ENCODE measurements at places on chromosomes 6 and 20.

- DNase-seq, result no peak
Measured at GRCh38 chr20:21289651-21290050, 13.5 kb upstream of the XRN2 start.

DNA sequence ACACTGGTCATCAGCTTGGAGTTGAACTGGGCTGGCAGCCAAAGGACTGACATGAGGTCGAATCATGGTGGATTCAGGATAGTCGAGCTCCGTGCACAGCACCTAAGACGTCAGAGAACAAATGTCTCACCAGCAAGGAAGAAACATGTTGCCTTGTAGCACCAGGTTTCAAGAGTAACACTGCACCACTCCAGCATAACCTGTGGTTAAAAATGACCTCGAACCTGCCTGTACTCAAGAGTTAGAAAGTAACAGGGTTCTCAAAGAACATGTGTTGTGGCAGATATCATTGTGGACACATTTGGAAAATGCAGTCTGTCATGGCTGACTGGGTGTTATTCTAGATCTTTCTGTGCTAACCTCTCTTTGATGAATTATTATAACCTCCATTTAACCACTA is 511.6 kb downstream of the CDH26 start:
- no peak for DNase-seq

- DNase-seq, result no peak
Measured at GRCh38 chr6:150320442-150320841, 48.4 kb upstream of the IYD start.

GRCh38 chr20:24303393-24304170 is 165.8 kb upstream of the SYNDIG1 start:
- DNase-seq, result no peak

GRCh38 chr20:60035486-60035885 is 77.3 kb downstream of the CDH26 start:
- no peak for DNase-seq

DNA sequence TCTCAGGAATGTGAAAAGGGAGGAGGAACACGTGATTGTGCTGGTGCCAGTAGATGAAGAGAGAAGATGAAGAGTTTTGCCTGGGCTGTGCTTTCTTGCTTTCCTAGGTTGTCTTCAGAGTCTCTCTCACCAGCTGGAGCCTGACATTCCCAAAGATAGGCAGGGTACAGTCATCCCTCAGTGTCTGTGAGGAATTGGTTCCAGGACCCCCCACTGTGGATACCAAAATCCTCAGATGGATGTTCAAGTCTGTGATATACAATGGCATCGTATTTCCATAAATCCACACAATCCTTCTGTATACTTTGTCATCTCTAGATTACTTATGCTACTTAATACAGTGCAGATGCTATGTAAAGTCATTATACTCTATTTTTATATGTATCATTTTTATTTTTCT is 113.5 kb downstream of the SAMD5 start:
- no peak for DNase-seq

DNA sequence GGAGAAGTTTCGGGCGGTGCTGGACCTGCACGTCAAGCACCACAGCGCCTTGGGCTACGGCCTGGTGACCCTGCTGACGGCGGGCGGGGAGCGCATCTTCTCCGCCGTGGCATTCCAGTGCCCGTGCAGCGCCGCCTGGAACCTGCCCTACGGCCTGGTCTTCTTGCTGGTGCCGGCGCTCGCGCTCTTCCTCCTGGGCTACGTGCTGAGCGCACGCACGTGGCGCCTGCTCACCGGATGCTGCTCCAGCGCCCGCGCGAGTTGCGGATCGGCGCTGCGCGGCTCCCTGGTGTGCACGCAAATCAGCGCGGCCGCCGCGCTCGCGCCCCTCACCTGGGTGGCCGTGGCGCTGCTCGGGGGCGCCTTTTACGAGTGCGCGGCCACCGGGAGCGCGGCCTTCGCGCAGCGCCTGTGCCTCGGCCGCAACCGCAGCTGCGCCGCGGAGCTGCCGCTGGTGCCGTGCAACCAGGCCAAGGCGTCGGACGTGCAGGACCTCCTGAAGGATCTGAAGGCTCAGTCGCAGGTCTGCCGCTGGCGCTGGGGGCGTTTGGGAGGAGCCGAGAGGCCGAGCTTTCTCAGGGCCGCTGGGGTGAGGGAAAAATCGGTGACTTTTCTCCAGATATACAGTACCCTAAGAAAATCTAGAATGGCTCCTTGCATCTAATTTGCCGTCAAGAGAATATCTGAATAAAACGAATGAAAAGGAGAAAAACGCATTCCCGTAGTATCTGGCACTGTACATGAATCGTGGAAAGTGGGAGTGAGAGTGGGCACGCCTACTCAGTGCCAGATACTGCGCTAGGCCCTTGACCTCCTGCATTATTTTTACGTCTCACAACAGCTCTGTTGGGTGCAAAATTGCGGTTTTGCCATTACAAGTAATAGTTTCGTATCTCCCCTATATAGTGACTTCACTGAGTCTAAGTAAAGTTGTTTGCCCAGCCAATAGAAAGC is 1.0 kb downstream of the CALHM6 start:
- DNase-seq, result peak; percentile 63
